ENCODE measurements at places on chromosomes 4 and X.

GRCh38 chr4:168852933-168853713 lies 156.9 kb downstream of the CBR4 start:
- DNase-seq = no peak

DNA sequence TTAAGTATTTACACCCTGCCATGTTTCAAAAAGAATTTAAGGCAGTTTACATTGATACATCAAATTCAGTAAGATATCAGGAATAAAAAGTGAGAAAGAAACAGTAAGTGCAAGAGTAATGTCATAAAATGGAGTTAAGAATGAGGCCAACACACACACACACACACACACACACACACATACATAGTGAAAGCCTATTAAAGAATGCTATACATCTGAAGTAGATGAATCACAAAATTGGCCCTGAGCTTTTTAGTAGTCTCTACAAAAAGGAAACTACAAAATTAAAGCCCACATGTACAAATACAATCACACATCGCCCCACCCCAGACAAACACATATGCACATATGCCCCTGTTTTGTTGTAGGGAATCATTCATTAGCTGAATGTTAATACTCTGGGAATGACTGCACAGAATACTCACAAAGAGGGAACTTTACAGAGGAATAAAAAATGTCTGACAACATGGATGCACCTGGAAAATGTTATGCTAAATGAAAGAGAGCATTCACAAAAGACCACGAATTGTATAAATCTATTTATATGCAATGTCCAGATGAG lies 428.8 kb downstream of the IL15 start:
- no peak for DNase-seq

- DNase-seq = no peak
Measured at GRCh38 chrX:23898412-23898959, 9.3 kb downstream of the APOO start.

DNA sequence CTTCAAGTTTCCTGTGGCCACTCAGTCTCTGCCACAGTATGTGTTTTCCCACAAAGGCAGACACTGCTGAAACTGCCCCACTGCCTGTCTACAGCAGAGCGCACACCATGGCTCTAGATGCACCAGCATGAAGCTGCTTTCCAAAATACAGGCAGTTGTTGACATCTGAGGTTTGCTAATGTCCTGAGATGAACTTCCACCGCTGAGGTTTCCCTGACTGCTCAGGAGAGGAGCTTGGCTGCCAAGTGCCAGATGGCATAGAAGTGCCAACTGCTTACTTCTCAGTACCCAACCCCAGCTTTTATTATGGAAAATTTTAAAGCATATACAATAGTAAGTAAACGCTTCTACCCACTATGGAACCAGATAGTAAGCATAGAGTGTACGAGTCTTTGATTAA lies 61.0 kb upstream of the EXOC1L start:
- no peak for DNase-seq

GRCh38 chr4:41935652-41936021 lies 408 bp downstream of the TMEM33 start:
- peak; percentile 41 for DNase-seq

DNA sequence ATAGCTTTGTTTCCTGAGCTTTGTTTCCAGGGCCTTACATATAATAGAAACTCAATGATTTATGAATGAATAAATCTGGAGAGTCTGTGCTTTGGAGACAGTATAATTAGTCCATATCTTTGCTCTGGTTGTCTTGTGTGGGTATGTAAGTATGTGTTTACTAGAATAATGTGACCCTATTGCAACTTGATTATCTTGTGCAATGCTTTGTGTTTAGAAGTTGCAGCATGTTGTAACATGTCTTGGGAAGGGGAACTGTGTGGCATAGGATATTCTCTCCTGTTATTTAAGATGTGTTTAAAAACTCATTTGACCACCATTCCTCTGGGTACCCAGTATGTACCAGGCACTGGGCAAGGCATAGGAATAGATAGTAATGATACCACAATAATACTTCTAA lies 6.1 kb downstream of the SPATA18 start:
- no peak for DNase-seq

- DNase-seq = no peak
Measured at GRCh38 chrX:76802708-76803107, 375.2 kb downstream of the MAGEE1 start.

GRCh38 chrX:50747471-50747900 lies 66.5 kb downstream of the SHROOM4 start:
- no peak for DNase-seq

DNA sequence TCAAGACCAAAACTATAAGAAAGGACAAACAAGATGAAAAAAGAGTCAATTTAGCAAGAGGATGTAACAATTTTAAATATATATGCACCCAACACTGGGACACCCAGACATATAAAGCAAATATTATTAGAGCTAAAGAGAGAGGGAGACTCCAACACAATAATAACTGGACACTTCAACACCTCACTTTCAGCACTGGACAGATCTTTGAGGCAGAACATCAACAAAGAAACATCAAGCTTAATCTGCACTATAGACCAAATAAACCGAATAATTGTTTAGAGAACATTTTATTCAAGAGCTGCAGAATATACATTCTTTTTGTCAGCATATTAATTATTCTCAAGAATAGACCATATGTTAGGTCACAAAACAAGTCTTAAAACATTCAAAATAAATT lies 109.7 kb upstream of the TET2 start:
- DNase-seq = no peak

GRCh38 chrX:73647632-73648322 lies 84.8 kb downstream of the CHIC1 start:
- no peak for DNase-seq

- DNase-seq = no peak
Measured at GRCh38 chr4:55512077-55512476, 34.6 kb downstream of the CLOCK start.

GRCh38 chr4:135164601-135165000 lies 963.0 kb upstream of the PABPC4L start:
- DNase-seq = no peak

GRCh38 chr4:113469023-113469390 lies 292.5 kb downstream of the CAMK2D start:
- no peak for DNase-seq

- no peak for DNase-seq
Measured at GRCh38 chr4:125181804-125182203, 133.0 kb upstream of the FAT4 start.

- DNase-seq = no peak
Measured at GRCh38 chrX:52437212-52437611, 58.4 kb upstream of the XAGE1A start.

- DNase-seq = no peak
Measured at GRCh38 chr4:41268721-41269517, 12.2 kb downstream of the UCHL1 start.

GRCh38 chrX:154027022-154027402 lies 7.3 kb upstream of the IRAK1 start:
- no peak for DNase-seq

DNA sequence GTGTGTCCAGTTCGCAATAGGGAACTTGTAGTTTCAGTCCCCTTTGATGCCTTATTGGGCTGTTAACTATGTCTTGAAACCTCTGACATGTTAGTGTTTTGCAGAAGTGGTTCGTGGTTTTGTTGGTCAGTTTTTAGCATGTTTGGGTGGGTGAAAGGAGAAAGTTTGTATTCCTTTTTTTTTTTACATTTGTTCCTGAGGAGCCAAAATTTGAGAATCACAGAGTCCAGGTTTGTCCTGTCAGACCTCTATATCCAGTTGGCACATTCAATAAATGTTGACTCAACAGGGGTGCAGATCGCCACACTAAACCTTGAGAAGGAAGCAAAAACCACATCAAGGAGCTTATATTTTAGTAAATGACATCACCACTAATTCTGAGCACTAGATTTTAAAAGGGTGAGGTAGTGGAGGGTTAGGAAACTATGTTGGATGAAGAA lies 26.2 kb downstream of the DLG3 start:
- no peak for DNase-seq

DNA sequence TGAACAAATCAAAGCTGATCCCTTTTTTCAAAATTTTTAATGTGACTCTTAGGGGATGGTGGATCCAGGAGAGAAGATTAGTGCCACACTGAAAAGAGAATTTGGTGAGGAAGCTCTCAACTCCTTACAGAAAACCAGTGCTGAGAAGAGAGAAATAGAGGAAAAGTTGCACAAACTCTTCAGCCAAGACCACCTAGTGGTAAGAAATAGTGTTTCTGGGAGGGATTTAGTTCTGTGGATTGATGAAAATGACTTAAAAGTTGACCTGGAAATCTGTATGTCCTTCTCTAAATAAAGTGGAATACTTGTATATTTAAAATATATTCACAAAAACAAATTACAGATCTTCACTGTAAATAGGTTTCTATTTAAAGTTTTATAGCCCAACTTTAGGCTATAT lies 29.2 kb downstream of the NUDT9 start:
- DNase-seq = no peak

- DNase-seq = no peak
Measured at GRCh38 chr4:147753047-147753446, 21.2 kb downstream of the ARHGAP10 start.

- DNase-seq = no peak
Measured at GRCh38 chr4:8747467-8748235, 124.0 kb downstream of the HMX1 start.
